ENCODE measurements at places on chromosomes 7 and 10.

DNA sequence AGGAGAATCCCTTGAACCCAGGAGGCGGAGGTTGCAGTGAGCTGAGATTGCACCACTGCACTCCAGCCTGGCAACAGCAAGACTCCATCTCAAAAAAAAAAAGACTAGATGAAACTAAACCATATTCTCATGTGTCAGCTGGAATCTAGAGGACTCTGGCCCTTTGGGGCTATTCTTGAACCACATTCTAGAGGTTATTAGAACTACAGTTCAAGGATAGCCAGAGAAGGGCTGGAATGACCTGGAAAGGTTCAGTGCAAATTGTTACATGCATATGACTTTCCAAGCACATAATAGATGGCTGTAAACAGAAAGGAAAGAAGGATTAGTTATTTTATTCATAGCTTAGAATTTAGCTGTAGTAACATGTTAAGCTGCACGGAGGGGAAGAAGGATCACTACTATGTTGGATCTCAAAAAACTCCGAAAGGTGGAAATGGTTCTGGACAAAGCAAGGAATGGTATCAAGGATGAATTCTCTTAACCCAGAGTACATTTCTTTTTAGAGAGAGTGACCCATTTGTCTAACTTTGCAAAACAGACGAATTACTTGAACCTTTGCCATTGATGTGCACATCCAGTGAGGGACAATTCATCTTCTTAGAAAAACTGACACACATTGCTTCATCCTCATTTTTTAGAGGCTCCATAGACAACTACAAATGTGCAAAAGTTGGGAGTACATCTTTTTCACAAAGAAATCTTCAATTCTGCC, 124.0 kb upstream of the SAMD8 start:
- DNase-seq = no peak

DNA sequence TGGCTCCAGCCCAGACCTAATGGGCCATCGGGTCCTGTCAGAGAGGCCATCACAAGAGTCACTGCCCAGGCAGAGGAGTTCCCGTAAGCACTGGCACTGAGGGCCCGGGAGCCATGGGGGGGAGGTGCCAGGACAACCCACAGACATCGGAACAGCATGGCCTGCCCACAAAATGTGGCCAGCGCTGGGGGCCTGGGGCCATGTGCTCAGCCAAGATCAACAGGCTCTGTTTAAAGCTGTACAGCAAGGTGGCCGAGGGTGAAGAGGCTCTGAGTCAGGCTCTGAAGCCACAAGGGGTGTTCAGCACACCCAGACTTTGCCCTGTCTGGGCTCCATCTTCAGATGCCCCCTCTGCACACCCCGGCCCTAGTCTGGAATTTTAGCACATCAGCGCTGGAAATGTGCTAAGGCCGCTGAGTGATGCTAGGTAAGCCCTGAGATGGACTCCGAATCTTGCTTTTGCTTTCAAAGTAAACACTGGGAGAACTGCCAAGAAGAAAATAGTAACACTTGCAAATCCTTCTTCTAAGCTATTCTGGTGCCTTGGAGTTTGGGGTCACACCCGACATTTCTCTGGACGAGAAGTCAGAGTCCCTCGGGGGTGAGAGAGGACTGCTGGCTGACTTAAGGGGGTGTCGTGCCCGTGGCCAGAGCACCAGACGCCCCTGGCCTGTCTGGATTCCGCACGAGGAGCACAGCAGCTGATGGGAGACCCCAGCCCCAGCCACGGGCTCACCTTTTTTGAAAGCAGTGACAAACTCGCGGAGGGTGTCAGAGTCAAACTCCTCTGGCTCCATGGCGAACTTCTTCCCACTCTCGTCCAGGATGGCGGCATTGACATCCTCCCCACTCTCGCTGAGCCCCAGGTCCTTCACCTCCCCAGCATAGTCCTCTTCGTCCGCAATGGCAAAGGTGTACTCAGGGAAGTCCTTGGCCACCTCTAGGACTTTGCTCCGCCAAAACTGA, 23.6 kb downstream of the PDIA4 start:
- no peak for DNase-seq

- DNase-seq = no peak
Observed at GRCh38 chr10:118950997-118951637, 78.4 kb upstream of the NANOS1 start.

DNA sequence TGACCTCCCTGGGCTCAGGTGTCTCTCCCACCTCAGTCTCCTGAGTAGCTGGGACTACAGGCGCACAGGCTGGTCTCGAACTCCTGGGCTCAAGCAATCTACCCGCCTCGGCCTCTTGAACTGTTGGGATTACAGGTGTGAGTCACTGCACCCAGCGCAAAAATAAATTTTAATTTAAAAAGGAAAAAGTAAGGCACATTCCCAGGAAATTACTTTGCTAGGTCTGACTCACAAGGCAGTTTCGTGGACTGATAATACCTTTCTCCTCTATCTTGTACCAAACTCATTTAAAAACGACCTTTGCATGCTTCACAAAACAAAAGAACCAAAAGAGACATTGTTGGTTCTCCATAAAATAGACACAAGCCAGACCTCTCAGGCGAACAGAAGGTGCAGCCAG, 29.7 kb downstream of the PARP12 start:
- DNase-seq = no peak

- DNase-seq = peak; percentile 76
Observed at GRCh38 chr7:140646931-140647647, 6.5 kb upstream of the DENND2A start.

- DNase-seq = no peak
Observed at GRCh38 chr7:17118412-17118811, 180.0 kb upstream of the AHR start.

GRCh38 chr10:11245510-11245909, 227.8 kb downstream of the CELF2 start:
- DNase-seq = no peak

DNA sequence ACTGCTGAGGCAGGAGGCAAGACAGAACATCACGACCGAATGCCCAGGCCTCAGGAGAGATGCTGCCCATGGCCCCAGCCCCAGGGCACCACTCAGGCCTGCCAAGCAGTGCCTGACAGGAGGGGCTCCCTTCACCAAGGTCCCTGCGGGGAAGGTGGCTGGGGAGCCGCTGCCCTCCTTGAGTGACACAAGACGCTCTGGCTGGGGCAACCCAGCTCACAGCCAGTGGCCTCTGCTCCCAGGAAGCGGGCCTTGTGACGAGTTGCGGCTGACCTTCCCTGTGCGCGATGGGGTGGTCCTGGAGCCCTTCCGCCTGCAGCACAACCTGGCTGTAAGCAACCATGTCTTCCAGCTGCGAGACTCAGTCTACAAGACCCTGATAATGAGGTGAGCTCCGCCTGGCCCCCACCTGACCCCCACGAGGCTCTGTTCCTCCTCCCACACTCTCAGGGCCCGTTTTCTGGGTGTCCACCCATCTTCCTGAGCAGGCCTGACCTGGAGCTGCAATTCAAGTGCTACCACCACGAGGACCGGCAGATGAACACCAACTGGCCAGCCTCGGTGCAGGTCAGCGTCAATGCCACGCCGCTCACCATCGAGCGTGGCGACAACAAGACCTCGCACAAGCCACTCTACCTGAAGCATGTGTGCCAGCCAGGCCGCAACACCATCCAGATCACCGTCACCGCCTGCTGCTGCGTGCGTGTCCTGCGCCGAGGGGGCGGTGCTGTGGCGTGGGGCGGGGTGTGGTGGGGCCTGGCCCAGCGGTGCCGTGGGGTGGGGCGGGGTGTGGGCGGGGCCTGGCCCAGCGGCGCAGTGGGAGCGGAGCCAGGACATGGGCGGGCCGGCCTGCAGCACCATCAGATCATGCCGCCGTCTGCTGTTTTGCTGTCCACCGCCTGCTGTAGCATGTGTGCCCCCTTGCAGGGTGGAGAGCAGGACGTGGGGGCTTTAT, 12.8 kb downstream of the ZMIZ2 start:
- no peak for DNase-seq

- DNase-seq = no peak
Observed at GRCh38 chr10:71323407-71323806, 4.3 kb downstream of the SLC29A3 start.

- DNase-seq = no peak
Observed at GRCh38 chr10:4062072-4062471, 277.1 kb upstream of the KLF6 start.

DNA sequence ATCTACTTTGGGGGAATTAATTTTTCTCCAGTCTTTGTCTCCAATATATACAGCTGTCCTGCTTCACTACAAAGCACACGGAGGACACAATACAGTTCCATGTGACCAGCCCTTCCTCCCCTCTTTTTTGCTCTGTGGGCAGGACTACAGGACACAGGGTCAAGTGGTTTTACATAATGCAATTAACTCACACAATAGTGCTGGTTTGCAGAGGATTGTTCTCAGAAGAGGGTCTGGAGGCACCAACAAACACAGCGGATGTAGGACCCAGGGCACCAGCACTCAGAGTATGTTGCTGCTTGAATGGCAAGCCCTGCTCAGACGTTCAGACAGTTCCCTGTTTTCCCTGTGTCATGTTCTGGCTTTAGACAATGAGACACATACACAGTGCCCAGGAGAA, 52.0 kb upstream of the NPTX2 start:
- DNase-seq = no peak

GRCh38 chr10:70584909-70585544, 17.5 kb downstream of the PRF1 start:
- DNase-seq = no peak

DNA sequence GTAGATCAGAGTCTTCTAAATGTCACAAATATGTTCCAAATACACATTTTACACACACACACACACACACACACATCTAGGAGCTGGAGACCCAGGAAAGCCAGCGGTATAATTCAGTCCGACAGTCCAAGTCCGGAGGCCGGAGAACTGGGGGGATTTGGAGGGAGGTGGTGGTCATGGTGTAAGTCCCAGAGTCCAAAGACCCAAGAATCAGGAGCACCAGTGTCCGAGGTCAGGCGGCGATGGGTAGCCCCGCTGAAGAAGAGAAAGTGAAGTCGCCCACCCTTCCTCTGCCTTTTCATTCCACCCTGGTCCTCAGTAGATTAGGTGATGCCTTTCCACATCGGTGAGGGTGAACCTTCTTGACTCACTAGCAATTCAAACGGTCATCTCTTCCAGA, 154.8 kb downstream of the CAMK1D start:
- DNase-seq = no peak

Measured in HAP-1 (cell line).